ENCODE measurements at places on chromosomes 1 and 21.

- no peak for DNase-seq
These were observed 164.4 kb upstream of the GORAB start for GRCh38 chr1:170367615-170368014.

DNA sequence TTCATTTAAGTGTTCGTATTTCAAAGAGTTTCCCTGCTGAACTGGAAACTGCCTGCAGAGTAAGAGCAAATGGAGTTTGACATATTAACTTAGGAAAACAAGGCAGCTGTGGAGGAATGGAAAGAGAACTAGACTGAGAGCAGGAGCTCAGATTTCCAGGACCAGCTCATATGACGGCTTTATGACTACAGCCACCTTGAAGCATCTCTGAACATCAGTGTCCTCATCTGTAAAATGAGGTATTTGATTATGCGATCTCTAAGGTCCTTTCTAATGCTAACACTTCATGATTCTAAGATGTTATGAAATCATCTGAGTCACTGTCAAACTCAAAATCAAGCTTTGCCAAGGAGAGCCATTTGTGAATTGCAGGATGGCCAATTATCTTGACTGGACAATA, 112.3 kb downstream of the PRRX1 start:
- DNase-seq, result no peak

- DNase-seq, result peak; percentile 68
These were observed 29.8 kb upstream of the TADA1 start for GRCh38 chr1:166905900-166906299.

DNA sequence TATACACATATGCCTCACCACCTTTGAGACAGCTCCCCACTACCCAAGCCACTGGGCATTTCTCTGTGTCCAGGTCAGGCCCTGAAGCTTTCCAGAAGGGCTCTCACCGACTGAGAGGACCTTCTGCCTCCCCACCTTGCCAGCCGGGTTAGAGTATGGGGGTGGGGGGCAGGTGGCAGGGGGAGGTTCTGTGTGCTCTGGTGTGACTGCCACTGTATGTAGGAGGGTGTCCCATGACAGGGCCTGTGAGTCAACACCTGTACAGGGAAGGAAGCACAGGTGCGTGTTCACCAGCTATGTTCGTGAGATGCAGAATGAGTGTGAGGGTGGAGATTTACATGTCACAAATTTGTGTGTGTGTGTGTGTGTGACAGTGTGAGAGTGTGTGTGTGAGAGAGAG, 7.0 kb downstream of the AHDC1 start:
- no peak for DNase-seq

DNA sequence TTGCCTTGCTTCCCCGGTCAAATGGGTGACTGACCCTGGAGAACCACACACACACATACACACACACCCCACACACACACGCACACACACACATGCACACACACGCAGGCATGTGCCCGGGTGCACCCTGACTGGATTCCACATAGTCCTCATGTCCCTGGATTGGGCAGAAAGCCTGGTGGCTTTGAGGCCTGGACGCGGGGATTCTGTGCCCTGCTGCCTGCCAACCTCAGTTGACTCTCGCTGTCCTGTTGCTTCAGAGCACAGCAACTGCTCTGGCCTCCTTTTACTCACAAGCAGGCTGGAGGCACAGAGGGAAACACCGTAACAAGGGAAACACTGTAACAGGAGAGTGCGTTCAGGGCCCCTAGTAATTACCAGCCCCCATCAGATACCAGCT, 6.4 kb downstream of the RORC start:
- DNase-seq, result no peak

DNA sequence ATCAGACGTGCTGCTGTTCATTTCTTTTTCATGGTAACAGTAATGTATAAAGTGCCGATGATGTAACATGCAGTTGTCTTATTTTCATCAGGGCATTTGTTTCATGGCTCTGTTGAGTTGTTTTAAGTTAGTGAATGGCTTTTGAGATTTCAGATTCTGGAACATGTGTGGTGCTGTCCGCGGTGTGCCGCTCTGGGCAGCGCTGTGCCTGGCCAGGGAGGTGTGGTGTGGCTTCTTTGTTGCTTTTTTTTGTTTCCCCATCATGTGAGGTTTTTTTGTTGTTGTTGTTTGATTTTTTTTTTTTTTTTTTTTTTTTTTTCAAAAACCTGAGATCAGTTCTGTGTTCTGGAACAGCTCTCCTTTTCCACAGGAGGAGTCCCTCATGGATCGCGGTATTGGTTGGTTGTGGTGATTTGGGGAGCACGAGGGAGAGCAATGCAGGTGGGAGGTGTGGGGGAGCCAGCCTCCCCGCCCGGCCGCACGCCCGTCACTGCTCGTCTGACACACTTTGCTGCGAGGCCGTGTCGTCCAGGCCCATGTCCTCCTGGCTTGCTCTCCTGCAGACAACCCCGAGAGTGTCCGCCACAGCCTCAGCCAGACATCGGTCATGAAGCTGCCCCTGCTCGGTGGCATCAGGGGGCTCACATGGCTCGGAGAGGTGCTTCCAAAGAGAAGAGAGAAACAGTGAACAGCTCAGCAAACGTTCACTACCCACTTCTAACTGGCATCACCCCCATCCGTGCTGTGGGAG, 33.6 kb downstream of the NTPCR start:
- no peak for DNase-seq

- no peak for DNase-seq
These were observed 498.5 kb downstream of the NUF2 start for GRCh38 chr1:163820226-163820625.

- DNase-seq, result no peak
These were observed 62.3 kb downstream of the ST6GALNAC3 start for GRCh38 chr1:76136894-76137293.

DNA sequence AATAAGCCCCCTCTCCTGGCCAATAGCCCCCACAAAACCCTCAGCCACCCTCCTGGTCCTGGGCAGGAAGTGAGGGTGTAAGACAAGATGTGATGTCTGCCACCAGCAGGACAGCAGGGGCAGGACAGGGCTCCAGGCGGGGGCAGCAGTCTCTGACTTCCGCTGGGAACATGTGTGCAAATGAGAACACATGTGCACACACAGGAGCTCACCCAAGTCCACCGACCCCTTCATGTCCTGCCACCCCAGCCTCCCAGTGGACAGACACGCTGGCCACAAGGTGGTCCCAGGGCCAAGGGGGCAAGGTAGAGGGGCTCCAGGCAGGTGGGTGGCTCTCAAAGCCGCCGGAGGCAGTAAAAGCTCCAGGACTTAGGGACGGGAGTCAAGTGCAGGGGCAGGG, 60.1 kb downstream of the KCNAB2 start:
- no peak for DNase-seq

DNA sequence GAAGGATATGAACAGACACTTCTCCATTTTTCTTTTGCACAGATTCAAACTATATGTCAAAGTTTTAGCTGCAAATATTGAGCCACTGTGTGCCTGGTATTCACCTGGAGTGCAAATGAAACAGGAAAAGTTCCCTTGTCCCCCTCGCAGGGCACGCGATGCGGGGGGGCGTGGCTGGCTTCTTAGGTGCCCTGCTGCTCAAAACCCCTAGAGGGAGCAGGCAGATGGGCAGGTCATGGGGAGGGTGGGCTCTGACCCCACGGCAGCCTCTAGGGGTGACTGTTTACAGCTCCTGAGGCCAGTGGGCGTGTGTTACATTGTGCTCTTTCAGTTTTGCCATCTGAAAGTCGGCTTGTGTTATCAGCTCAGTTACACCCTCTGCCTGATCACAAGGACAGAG, 931.2 kb upstream of the B3GALT2 start:
- DNase-seq, result no peak

GRCh38 chr1:228283476-228284147, 75.8 kb downstream of the OBSCN start:
- DNase-seq, result no peak

- no peak for DNase-seq
These were observed 1178.6 kb downstream of the MRPL39 start for GRCh38 chr21:24428591-24429199.

DNA sequence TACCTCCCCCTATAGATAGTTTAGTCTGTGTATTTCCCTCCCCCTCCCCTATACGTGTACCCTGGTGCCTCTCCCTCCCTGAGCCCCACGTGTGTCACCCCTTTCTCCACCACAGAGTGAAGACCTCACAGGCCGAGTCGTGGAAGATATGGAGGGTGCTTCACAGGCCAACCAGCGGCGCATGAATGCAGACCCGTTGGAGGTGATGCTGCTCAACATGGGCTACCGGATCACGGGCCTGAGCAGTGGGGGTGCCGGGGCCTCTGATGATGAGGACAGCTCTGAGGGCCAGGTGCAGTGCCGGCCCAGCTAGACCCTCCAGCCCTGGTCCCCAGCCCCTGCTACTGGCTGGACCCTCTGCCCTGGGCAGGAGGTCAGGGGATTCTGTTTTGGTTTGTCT, 15.9 kb upstream of the TMEM222 start:
- DNase-seq, result no peak

Measured in fibroblast of skin of back (primary cell).